ENCODE measurements at places on chromosomes 16 and 17.
A peak's percentile ranks its signal among the peaks of the same experiment; 100 is the strongest.

- DNase-seq, result no peak
These were observed 420.9 kb upstream of the SOX9 start for GRCh38 chr17:71699907-71700306.

- no peak for DNase-seq
These were observed 15.1 kb upstream of the CIBAR2 start for GRCh38 chr16:85127379-85127723.

GRCh38 chr16:60816461-60816860 lies 1219.8 kb downstream of the CDH8 start:
- no peak for DNase-seq

GRCh38 chr17:29020576-29020975 lies 14.7 kb upstream of the SEZ6 start:
- no peak for DNase-seq

GRCh38 chr17:77210946-77211541 lies 70.3 kb downstream of the SEC14L1 start:
- DNase-seq, result no peak

- no peak for DNase-seq
These were observed 8.1 kb upstream of the ZFPM1 start for GRCh38 chr16:88444826-88445582.

- DNase-seq, result peak; percentile 84
These were observed at the start of gene CDK5R1 for GRCh38 chr17:32486701-32487472. CDK5R1 (plus strand) TSS chr17:32486993; CDS start chr17:32487621, 628 bp downstream.

DNA sequence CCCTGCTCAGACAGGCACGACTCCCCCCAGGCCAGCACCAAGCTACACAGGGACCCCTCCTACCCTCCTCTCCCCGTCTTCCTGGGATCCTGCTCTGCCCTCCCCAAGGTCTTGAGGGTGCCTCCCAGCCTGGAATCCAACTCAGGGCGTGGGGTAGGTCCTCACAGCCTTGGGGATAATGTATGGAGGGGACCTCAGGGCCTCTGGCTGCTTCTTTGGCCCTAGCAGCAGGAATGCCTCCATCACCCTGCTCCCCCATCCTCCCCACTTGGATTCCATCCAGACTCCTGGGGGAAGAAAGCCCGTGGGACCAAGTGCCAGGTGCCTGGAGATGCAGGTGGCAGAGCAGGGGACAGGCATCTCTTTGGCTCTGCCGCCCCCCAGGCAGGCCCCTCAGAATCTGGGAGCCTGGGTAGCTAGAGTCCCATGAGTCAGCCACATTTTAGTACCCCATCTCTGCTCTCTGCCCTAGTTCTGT lies 10.7 kb upstream of the STAC2 start:
- DNase-seq, result no peak

DNA sequence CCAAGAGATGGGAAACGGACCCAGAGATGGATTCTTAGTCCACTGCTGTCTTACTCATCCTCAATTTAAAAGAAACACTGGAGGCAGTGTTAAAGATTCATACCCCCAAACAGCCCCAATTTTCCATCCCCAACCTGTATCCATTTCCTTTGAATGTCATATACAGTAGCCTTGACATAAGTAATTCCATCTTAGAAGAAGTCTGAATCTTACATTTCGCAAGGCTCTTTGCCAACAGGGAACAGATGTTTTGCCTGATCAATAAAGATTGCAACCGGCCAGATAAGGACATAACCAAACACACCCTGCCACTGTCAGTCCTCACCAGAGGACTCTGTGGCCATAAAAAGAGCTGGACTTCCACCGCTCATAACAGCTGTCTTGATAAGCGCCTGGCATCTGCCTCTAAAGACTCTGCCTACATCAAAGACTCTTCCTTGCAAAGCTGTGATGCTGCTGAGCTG lies 59.0 kb upstream of the MED9 start:
- no peak for DNase-seq

DNA sequence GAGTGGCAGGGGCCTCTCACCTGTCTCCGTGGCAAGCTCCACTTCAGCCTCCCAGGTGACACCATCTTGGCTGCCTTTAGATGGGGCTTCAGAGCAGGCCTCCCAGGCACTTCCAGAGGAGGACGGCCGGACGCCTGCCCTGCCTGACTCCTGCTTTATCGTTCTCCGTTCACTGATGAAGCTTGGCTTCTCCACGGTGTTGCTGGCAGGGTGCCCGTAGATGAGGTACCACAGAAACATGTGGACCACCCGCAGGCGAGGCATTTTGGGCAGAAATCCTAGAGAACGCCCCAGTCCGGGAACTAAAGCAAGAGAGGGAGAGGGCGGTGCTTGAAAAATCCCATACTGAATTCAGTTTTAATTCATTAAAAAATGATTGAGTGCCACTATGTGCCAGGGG lies 54.5 kb downstream of the GTF3C1 start:
- DNase-seq, result no peak

DNA sequence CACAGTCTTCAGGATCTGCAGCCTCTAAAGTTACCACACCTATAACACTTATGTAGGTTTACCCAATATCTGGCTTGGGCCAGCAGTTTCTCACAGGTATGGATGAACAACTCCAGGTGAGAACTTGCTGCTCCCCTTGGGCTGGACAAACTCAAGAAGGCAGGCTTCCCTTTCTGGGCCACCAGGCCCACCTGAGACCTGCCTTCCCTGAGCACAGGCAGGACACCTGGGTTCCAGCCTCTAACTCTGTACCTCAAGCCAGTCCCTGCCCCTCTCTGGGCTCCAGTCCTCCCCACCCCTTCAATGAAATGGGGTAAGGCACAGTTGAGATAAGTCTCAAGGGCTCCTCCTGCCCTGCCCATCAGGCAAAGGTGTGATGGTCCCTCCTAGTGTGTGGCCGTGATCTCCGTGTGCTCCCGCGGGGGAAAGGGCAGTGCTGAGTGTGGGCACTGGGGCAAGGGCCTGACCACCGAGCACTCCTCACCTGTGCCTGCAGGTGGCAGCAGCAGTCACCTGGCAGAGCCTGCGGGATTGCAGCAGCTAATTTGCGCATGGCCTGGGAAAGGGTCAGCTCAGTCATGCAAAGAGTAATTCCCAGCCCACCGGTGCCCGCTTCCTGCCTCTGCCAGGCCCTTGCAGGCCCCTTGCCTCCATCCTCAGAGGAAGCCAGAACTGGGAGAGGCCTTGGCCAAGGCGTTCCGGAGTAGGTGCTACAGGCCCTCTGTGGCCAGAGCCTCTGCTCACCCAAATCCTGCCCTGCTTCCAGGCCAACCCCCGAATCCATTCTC lies 28.2 kb upstream of the ADGRG1 start:
- DNase-seq, result peak; percentile 80

DNA sequence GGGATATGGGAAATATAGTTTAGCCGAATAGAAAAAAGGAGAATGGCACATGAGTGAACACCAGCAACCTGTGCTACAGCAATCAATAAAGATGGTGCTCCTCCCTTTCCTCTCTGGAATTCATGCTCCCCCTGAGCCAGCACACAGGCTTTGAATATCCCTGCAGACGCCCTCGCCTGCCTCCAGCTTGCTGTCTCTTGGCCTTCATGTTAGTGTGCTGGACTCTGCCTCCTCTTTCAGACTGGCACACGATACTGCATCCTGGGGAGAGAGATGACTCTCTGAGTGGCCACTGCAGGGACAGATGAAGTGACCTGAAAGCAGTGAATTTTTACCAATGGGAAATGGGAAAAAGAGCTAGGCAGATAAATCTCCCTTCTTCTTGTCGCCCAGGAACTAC lies 498.6 kb upstream of the SALL1 start:
- no peak for DNase-seq

DNA sequence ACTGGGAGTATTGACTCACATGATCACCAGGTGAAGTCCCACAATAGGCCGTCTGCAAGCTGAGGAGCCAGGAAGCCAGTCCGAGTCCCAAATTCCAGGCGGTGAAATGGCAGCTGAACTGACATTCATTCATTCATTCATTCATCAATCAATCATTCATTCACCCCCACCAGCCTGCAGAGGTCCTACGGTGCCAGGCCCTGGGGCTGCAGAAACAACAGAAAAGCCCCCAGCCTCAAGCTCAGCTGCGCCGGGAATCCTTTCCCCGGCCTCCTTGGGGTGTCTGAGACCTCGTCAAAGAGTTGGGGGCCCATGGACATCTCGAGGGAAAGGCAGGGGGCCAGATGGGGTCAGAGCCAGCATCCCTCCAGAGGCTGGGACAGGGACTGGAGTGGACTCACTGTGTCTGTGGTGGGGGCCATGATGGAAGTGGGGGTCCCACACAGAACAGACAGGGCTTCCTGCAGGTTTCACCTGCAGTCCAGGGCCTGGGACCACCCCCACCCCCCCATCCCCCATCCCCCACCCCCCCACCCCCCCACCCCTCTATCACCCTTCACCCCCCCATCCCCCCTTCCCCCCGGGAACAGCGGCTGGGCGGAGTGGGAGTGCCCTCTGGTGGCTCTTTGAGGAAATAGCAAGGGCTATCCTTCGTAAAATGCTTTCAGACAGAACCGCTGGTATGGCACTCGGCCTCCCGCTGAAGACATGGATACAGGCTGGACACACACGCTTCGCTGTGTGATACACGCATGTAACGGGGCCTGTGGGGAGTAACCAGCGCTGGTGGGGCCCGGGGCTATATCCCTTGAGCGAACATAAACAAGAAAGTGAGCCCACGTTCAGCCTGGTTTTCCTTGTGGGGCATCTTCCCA lies 8.5 kb upstream of the ZC3H18 start:
- DNase-seq, result peak; percentile 53

DNA sequence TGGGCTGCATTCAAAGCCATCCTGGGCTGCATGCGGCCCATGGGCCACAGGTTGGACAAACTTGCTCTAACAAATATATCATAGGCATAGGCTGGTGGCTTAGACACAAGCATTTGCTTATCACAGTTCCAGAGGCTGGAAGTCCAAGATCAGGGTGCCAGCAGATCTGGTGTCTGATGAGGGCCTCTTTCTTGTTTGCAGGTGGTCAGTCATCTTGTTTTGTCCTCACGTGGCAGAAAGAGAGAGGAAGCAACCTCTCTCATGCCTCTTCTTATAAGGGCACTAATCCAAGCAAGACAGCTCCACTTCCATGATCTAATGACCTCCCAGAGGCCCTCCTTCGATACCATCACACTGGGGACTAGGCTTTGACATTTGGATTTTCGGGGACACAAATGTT lies 238.7 kb upstream of the TNRC6C start:
- DNase-seq, result no peak

- no peak for DNase-seq
These were observed 856 bp upstream of the SCPEP1 start for GRCh38 chr17:56976941-56977608.

DNA sequence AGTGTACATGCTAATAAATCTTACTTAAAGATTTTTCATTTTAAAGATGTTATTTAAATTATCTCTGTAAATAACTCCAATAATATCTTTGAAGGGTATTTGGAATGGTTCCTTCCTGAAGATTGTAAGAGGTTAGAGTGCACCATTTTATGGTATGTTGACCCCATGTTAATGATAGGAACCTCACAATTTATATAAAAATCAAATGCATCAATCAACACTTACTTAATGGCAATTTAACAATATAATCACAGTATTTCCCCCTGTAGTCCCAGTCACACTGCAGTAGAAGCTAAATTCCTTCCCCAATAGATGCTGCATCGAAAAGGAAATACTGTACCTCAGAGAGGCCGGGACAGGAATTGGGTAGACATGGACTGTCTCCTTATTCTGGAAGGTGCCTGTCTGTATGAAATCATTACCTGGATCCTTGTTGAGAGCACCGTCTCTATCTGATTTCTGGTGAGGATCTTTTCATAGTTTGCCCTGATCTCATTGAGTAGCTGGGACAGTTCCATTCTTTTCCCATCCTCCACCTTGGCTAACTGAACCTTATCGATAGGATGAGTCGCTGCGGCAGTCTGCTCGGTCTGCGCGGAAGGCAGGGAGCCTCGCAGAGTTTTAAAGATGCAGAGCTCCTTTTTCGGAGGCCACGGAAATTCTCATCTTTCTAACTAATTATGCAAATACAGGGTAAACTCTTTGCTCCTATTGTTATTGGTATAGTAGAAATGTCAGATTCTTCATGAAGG lies at the start of gene KRT222:
TSS of gene KRT222 (minus strand) at position 596 of the 752 bp plus-strand sequence. CDS start at position 518, 78 bp downstream.
- peak; percentile 44 for DNase-seq

GRCh38 chr17:47726796-47727703 lies 6.0 kb upstream of the TBX21 start:
- peak; percentile 39 for DNase-seq

DNA sequence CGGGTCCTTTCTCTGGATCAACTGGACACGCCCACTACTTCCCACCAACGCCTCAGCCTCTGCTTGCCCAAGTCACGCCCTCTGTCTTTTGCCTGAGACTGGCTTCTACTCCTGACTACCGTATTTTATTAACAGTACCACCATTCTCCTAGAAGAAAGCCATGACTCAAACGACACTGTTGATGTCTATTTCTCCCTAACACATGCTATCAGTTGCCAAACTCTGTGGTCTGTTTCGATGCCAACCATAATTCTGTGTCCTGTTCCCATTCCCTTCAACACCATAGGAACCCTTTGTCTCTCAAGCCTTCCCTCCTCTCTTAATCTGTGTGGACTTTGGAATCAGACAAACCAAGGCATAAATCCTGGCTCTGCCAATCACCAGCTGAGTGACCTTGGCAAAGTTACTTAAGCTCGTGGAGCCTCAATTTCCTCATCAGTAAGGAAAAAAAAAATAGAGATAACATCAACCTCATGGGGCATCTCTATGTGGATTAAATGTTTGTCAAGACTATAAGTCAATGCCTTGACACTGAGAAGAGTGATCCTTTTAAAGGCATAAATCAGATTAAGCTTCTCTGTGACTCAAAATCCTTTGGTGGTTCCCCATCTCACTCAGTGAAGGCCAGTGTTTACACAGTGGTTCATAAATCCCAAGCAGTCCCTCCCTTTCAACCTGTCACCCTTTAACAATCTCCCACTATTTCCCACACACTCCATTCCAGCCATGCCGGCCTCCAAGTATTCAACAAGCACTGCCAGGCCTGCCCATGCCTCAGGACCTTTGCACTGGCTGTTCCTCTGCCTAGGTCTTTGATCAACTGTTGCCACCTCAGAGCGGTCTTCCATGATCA lies 45.6 kb downstream of the ERN1 start:
- DNase-seq, result no peak

DNA sequence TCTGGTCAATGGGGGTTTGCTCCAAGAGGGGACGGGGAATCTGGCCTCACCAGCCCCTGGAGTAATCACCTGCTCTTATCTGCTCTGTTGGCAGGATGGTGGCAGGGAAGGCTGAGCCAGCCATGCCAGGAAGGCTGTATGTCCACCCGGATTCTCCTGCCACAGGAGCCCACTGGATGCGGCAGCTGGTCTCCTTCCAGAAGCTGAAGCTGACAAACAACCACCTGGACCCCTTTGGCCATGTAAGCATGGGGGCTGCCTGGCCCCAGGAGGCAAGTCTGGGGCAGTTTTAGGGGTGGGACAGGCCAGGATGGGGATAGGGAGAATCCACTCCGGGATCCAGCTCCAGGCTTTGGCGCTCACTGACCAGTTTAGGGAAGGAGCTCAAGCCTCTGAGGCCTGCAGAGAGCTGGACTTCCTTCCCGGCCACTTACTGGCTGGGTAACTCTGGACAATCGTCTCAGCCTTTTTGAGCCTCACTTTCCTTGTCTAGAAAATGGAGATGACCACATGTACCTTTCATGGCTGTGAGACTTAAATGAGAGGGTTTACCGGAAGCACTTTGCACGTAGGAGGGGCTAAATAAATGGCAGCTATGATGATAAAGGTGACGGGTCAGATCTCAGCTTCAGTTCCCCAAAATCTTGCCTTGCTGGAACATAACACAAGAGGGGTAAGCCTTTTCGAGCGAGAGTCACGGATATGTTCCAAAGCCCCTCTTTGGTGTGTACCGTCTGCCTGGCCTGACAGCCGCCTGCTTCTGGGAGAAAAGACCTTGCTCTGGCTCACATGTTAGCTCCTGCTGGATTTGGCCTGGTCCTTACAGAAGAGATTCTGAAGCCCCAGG lies 15.4 kb downstream of the TBX4 start:
- peak; percentile 78 for DNase-seq

Data from mesendoderm (in vitro differentiated cells).